ENCODE measurements at places on chromosomes 16 and 17. TPM values are rescaled to one million over a fixed set of nuclear protein-coding genes. Genes with fewer than 3 reads are reported as not detected.

The RPH3AL gene
- 0.80 TPM for total RNA-seq

The SGCA gene
- not detected for total RNA-seq

The SLC13A2 gene
- total RNA-seq, result not detected

The TM4SF5 gene
- not detected for total RNA-seq

The KCNH4 gene
- total RNA-seq, result 1.3 TPM

The HLF gene
- total RNA-seq, result 0.51 TPM

The KCNJ16 gene
- not detected for total RNA-seq

The PRM2 gene
- total RNA-seq, result not detected

The TP53TG3 gene
- total RNA-seq, result not detected

The WWP2 gene
- total RNA-seq, result 36.1 TPM

The CNGB1 gene
- not detected for total RNA-seq

The CD19 gene
- total RNA-seq, result 0.34 TPM

Data from activated CD8-positive, alpha-beta memory T cell treated with anti-CD3 and anti-CD28 coated beads for 36 hours (primary cell).